Activated naive CD4-positive, alpha-beta T cell treated with anti-CD3 and anti-CD28 coated beads, Interleukin-2, amount 10 ng/mL, durations not matched to agents 7 days and 5 days (primary cell): ENCODE measurements at places on chromosomes 3 and 15.

DNA sequence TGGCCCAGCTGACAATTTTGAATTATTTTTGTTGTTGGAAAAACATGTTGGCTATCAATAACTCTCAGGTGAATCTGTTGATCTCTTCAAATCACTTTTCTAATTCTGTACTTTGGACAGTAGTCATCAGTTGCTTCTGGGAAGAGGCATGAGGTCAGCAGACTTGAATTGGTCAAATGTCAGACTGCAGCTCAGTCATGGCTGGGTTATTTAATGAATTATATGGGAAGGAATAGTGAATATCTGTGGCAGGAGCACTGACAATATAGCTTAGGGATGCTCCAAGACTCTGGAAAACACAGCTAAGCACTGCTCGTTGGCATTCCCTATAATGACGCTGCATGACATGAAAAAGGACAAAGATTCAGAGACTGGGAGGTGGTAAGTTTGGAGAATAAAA is 98.8 kb upstream of the GAP43 start:
- no peak overlapping the region for H3K27ac ChIP-seq
- H3K27me3 ChIP-seq, result no peaks in the 10 kb centered on the region
- no peak for DNase-seq
- H3K4me3 ChIP-seq, result no peak overlapping the region
- H3K4me1 ChIP-seq, result peaks cover 3% of the 10 kb centered on the region

DNA sequence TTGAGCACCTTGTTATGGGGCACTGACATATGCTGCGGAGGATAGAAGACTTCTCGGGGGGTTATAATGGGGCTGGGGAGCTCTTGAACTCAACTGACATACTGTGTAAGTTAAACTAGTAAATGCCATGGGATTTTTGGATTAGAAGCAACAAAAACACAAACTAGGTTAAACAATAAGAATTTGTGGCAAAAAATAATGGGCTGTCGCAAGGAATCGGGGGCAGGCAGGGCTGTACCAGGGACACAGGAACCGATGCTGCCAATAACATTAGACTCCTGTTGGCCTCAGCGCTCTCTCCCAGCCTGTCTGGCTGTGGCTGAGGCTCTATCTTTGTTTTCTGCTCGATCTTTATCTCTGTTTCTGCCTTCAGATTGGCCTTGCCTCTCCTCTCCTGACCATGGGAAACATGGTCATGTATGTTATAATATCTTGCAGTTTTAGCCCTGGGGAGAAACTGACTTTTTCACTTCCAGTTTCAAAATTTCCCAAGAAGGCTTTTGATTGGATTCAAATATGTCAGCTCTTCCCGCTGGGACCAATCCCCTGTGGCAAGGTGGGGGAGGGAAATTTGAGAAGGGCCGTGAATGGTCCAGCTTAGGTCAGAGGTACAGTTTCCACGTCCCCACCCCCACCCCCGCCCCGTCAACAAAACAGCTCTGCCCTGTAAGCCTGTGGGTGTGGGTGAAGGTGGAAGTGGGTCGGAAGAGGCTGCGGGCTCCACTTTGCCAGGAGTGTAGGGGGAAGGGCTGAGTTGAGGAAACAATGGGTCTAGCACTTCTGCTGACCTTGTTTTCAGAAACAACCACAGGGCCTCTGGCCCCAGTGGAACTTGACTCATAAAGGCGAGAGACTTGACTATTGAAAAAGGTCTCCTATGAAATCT is 161.1 kb upstream of the TBL1XR1 start:
- peak; percentile 62 for DNase-seq
- H3K4me1 ChIP-seq, result peaks cover 55% of the 10 kb centered on the region
- peak overlapping the region; percentile 73 for H3K4me3 ChIP-seq
- H3K27me3 ChIP-seq, result peaks cover 5% of the 10 kb centered on the region

- H3K36me3 ChIP-seq, result peaks cover 59% of the 10 kb centered on the region
- H3K27me3 ChIP-seq, result no peaks in the 10 kb centered on the region
- peak overlapping the region; percentile 97 for H3K27ac ChIP-seq
- peak overlapping the region; percentile 82 for H3K4me3 ChIP-seq
- no peak for DNase-seq
Observed at GRCh38 chr3:39148435-39149058, 4.8 kb downstream of the CSRNP1 start.

- DNase-seq, result no peak
- peaks cover 6% of the 10 kb centered on the region for H3K36me3 ChIP-seq
- H3K27me3 ChIP-seq, result peaks cover 50% of the 10 kb centered on the region
Observed at GRCh38 chr3:154125378-154126030, 4.3 kb downstream of the ARHGEF26 start.

- H3K27me3 ChIP-seq, result no peaks in the 10 kb centered on the region
- no peaks in the 10 kb centered on the region for H3K36me3 ChIP-seq
- no peak for DNase-seq
- no peaks in the 10 kb centered on the region for H3K4me1 ChIP-seq
- no peak overlapping the region for H3K4me3 ChIP-seq
Observed at GRCh38 chr3:66858656-66859381, 139.3 kb upstream of the KBTBD8 start.

DNA sequence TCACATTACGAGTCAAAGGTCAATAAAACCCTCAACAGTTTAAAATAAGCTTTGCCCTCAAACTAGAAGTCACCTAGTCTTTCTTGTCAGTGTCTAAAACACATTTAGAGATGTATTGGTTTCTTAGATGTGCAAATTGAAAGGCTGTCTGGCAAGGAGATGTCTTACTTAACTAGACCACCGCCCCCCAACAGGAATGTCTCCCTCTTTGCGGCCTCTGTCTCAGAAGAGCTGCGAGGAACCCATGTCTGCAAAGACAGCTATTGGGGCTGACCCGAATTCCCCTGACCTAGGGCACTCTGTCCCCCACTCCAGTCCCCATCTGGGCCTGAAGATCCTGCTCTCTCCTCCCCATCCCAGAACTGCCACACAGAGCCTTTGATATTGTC is 46.3 kb downstream of the ZIC4 start:
- no peaks in the 10 kb centered on the region for H3K4me1 ChIP-seq
- peaks cover 1% of the 10 kb centered on the region for H3K36me3 ChIP-seq
- no peak overlapping the region for H3K27ac ChIP-seq
- DNase-seq, result no peak
- no peak overlapping the region for H3K4me3 ChIP-seq
- peaks cover 72% of the 10 kb centered on the region for H3K27me3 ChIP-seq

DNA sequence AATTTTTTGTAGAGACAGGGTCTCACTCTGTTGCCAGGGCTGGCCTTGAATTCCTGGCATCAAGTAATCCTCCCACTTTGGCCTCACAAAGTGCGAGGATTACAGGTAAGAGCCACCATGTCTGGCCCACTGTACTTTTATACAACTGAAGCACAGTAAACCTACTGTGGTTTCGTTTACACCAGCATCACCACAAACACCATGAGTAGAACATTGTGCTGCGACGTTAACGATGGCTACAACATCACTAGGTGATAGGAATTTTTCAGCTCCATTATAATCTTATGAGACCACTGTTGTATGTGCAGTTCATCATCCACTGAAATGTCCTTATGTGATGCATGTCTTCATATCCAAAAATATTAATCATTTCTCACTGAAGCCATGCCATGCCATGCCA is 11.7 kb downstream of the CTNNB1 start:
- H3K4me1 ChIP-seq, result peaks cover 29% of the 10 kb centered on the region
- H3K27ac ChIP-seq, result no peak overlapping the region
- H3K36me3 ChIP-seq, result peaks cover 27% of the 10 kb centered on the region
- no peak for DNase-seq

DNA sequence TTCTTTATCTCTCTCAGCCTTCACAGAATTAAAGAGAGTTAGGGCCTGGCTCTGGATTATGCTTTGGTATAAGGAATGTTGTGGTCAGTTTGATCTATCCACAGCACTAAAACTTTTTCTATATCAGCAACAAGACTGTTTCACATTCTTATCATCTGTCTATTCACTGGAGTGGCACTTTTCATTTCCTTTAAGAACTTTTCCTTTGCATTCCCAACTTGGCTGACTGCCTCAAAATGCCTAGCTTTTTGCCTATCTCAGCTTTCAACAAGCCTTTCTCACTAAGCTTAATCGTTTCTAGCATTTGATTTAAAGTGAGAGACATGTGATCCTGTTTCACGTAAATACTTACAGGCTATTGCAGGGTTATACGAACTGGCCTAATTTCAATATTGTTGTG is 471.8 kb downstream of the GBE1 start:
- H3K4me1 ChIP-seq, result no peaks in the 10 kb centered on the region
- no peak overlapping the region for H3K4me3 ChIP-seq
- no peak for DNase-seq
- no peaks in the 10 kb centered on the region for H3K36me3 ChIP-seq
- H3K27me3 ChIP-seq, result no peaks in the 10 kb centered on the region
- H3K27ac ChIP-seq, result no peak overlapping the region

- no peaks in the 10 kb centered on the region for H3K27me3 ChIP-seq
- no peak overlapping the region for H3K4me3 ChIP-seq
- peaks cover 10% of the 10 kb centered on the region for H3K4me1 ChIP-seq
- no peak overlapping the region for H3K27ac ChIP-seq
Observed at GRCh38 chr3:53194210-53195065, 33.4 kb downstream of the PRKCD start.

GRCh38 chr15:68421798-68422402 is 10.1 kb downstream of the ITGA11 start:
- H3K4me1 ChIP-seq, result no peaks in the 10 kb centered on the region
- H3K36me3 ChIP-seq, result no peaks in the 10 kb centered on the region
- no peak overlapping the region for H3K27ac ChIP-seq

- no peaks in the 10 kb centered on the region for H3K27me3 ChIP-seq
- H3K4me3 ChIP-seq, result no peak overlapping the region
- no peak for DNase-seq
- H3K36me3 ChIP-seq, result no peaks in the 10 kb centered on the region
Observed at GRCh38 chr3:140557476-140557875, 120.4 kb upstream of the TRIM42 start.

DNA sequence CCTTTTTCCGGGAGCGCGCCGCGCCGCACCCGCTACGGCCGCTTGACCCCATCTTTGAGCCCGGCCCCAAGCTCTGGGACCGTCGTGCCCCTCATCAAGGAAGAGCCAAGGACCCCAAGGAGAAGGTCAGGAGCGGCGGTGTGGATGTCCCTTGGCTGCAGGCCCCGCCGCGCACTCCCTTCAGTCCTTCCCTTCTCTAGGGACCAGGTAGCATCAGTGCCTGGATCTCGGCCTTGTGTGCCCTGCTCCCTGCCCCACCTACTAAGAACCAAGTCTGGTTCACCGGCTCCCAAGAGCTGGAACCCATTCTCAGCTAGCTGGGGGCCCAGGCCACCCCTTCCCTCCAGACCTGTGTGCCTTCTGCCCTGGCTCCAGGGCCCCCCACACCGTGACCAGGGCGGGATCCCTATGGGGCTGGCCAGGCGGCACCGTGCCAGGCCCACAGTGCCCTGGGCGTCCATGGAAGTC is 69.3 kb upstream of the CGNL1 start:
- no peak for DNase-seq
- H3K27me3 ChIP-seq, result peaks cover 43% of the 10 kb centered on the region

DNA sequence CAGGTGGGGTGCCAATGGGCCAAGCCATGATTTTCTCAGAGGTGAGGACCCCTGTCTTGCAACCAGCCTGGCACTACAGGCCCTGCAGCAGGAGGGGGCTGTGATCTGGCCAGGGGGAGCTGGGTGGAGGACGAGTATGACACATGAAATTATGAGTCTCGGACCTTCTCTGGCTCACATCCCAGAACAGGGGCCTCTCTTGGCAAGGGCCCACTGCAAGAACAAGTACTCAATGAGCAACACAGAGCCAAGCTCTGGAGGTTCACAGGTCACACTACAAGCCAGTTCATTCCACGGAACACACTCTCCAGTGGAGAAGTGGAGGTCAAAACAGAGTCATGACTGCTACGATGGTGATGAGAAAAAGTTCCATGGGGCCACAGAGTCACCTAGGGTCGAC is 28.3 kb downstream of the CCDC32 start:
- DNase-seq, result no peak
- no peak overlapping the region for H3K27ac ChIP-seq
- no peaks in the 10 kb centered on the region for H3K27me3 ChIP-seq
- H3K4me1 ChIP-seq, result no peaks in the 10 kb centered on the region

DNA sequence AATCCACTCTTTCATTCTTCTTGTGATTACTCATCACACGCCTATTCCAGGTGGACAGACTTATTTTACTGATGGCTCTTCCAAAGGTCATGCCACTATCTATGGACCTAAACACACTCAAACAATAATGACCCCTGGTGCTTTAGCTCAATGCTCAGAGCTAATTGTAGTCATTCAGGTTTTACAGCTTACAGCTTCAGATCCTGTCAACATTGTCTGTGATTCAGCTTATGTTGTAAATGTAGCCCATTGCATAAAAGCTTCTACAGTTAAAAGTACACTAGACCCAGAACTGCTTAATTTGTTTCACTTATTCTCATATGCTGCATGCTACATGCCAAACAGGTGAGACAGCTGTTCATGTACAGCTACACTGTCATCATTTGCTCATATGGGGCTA is 49.2 kb downstream of the LSM3 start:
- peaks cover 2% of the 10 kb centered on the region for H3K36me3 ChIP-seq
- no peak overlapping the region for H3K27ac ChIP-seq
- H3K4me3 ChIP-seq, result no peak overlapping the region
- peaks cover 39% of the 10 kb centered on the region for H3K27me3 ChIP-seq
- peaks cover 4% of the 10 kb centered on the region for H3K4me1 ChIP-seq
- no peak for DNase-seq

GRCh38 chr3:9399337-9399703 is 1.9 kb downstream of the SETD5 start:
- no peak for DNase-seq
- peaks cover 64% of the 10 kb centered on the region for H3K4me1 ChIP-seq
- peak overlapping the region; percentile 98 for H3K4me3 ChIP-seq

DNA sequence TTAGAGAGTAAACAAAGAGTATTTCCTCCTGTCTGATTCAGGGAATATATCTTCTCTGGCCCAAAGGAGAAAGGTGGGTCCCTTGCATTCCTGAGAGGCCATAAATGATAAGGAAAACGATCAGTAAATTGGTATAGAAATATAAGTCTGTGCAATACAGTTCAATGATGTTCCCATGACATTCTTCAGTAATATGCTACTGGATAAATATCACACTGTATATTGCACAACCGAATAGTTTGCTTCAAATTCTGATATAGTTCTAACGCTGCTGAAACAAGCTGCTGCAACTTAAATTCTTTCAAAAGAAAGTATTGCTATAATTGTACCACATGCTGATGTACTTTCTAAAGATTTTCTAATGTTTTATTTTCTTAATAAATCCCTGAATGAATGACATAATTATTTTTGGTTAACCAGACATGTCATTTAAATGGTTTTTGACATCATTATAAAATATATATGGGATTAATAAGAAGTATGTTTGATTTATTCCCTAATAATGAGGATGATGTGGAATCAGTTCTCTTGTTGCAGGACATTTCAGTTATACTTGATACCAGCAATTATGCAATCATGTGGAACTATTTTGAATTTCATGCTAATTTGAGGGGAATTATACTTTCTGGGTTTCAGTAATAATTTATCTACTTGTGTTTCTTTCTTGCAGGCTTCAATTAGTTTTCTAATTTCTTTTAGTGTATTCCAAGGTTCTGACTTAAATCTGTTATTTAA is 44.9 kb downstream of the FGF7 start:
- DNase-seq, result no peak
- peaks cover 10% of the 10 kb centered on the region for H3K4me1 ChIP-seq
- H3K27ac ChIP-seq, result no peak overlapping the region

DNA sequence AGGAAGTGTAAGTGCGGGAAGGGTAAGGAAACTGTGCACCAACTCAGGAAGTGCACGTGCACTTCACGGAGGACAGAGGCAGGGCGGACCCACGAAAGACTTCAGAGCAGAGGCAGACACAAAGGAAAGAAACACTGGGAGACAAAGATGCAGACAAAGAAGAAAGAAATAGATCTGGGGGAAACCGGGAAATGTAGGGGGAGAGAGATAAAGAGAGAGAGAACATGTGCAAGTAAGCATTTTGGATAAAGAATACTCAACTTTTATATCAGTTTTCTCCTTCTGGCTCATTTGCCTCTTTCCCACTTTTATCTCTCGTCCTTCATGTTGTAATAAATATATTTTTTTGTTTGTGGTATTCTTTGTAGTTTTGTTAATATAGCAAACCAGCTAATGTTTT is 204.2 kb downstream of the WDR72 start:
- H3K4me3 ChIP-seq, result no peak overlapping the region
- no peak for DNase-seq
- H3K36me3 ChIP-seq, result no peaks in the 10 kb centered on the region
